ENCODE measurements at places on chromosomes 11 and 22.

- DNase-seq = no peak
These were observed 8.7 kb downstream of the CD3E start for GRCh38 chr11:118313242-118313641.

GRCh38 chr22:42399315-42400271, 32.6 kb downstream of the NFAM1 start:
- peak; percentile 99 for DNase-seq

- DNase-seq = no peak
These were observed 99.4 kb downstream of the PDE2A start for GRCh38 chr11:72574548-72575460.

DNA sequence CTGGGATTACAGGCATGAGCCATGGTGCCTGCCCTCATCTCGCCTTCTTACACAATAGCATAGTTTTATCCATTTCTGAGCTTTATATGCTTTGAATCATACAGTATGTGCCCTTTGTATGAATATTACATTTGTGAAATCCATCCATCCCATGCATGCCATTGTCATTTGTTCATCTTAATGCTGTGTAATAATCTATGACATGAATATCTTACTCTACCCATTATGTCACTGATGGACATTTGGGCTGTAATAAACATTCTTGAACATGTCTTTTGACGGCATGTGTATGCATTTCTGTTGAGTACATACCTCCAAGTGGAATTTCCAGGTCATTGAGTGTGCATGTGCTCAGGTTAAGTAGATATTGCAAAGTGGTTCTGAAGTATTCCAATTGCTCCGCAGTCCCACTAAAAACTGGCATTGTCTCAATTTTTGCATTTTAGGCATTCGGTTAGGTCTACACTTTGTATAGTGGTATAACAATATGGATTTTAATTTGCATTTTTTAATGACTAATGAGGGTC, 339.3 kb upstream of the SYN3 start:
- no peak for DNase-seq

DNA sequence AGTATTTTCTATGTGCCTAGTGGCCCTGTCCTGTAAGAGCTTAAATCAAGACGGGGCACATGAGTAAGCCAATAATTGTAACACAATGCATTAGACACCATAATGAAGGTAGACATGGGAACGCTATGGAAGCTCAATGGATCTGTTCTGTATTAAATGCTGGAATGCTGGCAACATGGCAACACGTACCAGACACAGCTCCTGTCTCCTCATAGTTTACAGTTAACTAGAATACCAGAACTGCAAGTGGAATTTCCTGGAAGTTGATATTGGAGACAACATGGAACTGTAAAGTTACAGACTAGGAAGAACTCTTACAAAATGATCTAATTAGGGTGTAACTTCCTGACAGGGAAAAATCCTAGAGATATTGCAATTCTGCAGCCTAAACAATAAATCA, 12.4 kb downstream of the P4HA3 start:
- DNase-seq = no peak

- peak; percentile 10 for DNase-seq
These were observed 13.3 kb downstream of the RSPH14 start for GRCh38 chr22:23128269-23129108.

DNA sequence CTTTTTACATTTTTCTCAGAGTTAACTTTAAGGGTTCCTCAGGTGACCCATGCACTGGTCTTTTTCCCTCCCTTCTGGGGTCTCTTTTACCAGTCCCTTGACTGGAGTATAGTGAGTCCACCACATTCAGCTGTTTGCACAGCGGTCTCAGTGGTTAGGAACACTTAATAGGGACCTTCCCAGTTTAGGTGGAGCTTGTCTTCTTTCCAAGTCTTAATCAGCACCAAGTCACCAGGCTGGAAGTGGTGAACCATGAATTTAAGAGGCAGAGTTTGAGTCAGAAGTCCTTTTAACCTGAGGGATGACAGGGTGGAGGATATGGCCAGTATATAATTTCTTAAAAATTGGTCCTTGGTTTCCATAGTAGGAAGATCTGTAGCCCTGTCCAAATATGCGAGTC, 349.7 kb upstream of the MPPED2 start:
- DNase-seq = no peak

GRCh38 chr22:47154621-47155081, 392.2 kb downstream of the TBC1D22A start:
- no peak for DNase-seq

- no peak for DNase-seq
These were observed 338.7 kb downstream of the BRD1 start for GRCh38 chr22:49488943-49489342.

GRCh38 chr11:84140386-84141169, 854.4 kb upstream of the CCDC90B start:
- no peak for DNase-seq

DNA sequence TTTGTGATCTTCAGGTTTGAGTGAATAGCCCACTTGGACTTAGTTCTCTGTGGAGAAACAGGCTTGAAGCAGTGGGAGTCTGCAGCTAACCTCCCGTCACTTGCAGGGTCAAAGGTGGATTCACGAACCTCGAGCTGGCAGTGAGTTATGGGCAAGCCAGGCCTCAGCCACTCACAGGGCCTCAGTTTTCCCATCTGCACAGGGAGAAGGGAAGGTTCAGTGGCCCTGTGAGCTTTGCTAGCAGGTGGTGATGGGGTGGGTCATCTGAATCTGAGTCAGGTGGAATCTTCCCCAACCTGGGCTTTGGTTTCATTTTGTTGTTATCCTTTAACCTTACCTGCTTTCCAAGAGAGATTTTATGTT, 86.6 kb upstream of the GRIK4 start:
- DNase-seq = no peak

DNA sequence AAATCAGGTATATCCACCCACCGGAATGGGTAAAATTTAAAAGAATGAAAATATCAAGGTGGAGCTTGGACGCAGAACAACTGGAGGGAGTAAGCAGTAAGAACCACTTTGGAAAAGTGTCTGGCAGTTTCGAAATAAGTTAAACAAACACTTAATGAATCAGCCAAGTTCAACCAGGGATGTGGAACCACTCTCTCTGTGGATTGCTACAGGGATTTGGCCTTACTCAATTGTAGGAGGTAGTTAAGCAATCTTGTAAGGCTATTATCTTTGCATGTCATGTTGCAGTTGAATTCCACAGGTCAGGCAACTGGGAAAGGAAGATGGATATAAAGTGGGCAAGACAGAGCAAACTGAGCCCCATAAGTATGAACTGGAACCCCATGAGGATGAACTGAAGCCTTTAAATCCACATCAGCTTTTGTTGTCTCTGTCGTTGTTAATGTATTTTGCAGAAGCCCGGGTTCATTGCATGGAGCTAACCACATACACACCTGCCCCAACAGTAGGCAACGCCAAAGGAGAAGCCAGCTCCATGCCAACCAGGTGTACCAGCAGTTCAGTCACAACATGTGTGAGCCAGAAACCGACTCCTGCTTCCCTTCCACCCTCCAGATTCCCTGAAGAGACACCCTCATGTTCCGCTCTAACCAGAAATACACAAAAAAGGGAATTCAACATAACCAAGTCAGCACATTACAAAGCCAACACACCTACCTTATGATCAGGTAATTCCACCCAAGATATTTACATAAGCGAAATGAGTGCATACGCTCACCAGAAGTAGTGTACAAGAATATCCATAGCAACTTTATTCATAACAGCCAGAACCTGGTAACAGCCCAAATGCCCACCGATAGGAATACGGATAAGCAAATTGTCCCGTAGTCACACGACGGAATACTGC, 8.0 kb upstream of the SLC43A3 start:
- DNase-seq = no peak

DNA sequence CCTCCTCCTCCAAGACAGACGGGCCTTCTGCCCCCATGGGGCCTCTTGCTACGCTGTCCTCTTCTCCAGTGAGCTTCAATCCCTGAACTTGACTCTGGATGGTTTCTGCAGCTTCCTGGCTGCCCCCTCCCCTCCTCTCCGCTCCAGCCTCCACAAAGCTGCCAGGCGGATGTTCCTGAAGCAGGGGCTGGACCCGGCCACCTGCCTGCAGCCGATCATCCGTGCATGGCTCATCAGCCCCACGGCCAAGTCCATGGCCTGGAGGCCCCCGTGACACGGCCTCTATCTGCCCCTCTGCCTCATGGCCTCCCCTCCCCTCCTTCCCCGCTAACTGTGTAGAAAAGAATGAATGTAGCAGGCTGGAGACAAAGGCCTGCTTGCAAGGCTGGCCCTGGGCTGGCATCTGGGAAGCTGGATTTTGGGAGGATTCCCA, 6.8 kb upstream of the SUN2 start:
- DNase-seq = no peak

DNA sequence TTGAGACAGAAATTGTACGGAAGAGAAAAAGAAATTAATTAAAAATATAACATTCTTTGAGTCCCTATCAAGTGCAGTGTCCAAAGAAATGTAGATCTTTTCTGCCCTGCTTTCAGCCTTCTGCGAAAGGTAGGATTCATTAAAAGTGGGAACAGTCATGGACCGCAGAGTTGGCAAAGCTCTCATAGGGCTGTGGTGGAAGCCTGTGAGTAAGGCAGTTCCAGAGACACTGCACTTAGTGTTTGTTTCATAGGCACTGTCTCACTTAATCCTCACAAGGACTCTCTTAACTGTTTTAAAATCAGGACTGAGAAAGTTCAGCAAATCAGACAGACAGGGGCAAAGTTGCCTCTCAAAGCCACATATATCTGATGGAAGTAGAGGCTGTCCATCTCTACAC, 5.5 kb downstream of the MRGPRX2 start:
- DNase-seq = no peak

DNA sequence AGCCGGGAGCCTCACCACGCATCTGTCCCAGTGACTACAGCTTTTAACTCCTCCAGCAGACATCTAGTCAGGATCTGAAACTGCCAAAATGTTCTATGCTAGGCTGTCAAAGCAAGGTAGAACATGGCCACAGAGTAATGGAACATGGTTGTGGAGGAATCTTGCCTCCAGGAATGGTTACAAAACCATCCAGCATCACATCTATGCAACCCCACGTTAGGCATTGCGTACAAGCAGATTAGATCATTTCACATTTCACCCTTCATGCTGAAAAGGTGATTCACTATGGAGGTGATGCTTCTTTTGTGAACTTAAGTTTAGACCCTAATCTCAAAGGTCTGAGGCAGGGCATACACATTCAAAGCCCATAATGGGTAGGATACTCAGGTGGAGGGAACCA, 103.0 kb downstream of the PARVA start:
- DNase-seq = no peak

DNA sequence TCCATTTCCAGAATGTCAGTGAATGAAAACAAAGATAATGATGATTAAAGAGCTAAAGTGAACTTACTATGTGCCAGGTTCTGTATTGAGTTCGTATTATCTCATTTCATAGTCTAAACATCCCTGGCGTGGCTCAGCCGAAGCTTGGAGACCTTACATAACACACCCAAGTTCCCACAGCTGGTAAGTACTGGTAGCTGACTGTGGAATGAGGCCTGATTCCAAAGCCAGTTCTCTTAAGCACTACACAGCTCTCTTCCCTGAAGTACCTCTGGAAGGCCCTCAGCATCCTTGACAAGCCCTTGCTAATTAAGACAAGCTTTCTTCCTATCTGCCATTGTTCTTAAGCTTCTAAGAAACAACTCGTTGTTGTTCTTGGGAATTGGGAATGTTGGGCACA, 28.6 kb upstream of the NCAM1 start:
- DNase-seq = no peak

DNA sequence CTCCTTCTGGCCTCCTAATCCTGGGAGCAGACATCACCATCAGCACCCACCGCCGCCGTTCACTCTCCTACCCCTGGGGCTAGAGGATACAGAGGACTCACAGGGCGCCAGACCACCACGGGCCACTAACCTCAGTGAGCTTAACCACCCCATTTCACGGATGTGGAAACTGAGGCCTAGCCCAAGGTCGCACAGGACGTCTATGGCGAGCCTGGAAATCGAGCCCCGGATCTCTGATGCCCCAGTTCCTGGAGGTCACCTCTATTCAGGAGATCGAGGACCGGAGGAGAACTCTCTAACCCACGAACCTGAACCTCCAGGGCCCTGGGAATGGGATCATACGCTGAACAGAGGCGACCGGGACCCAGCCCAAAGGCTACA, 349 bp downstream of the TIMM10 start:
- no peak for DNase-seq

DNA sequence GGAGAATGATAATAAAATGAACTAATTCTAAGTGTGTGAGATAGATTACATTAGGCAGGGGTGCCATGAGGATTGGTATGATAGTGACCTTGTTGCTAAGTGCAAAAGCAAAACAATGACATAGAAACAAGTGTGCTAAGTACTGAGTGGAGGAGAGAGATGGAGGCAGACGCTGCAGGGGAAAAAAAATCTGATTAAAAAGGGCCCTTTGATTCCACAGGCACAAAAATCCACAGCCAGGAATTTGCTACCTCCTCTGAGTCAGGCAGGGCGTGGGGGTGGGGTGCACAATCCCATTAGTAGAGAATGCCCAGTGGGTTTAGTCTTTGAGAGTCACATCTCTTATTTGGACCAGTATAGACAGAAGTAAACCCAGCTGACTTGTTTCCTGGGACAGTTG, at the start of gene CNTF:
Gene CNTF (plus strand): TSS at position 322 of the 400 bp plus-strand sequence. CDS start 88 bp downstream, outside the sequence.
- no peak for DNase-seq

DNA sequence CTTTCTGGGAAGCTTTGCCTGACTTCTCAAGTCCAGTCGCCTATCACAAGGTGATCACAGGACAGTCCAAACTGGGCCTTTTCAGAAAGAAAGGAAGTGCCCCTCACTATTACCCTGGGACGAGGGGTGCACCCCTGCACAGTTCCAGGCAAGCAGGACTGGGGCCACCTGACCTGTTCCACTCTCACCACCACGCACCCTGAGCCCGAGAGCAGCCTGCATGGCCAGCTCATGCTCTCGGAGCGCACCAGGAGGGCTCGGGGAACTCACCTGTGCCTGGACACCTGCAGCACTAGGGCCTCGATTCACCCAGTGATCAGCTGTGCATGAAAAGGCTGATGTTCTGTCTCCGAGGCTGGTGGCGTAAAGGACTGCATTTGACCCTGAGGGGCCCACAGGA, 12.8 kb upstream of the FGF4 start:
- no peak for DNase-seq

- peak; percentile 27 for DNase-seq
These were observed 517.4 kb downstream of the BUD13 start for GRCh38 chr11:116255321-116255953.

GRCh38 chr11:130945896-130946295, 29.6 kb upstream of the SNX19 start:
- DNase-seq = no peak

GRCh38 chr11:94920311-94920710, 53.0 kb downstream of the CWC15 start:
- no peak for DNase-seq

GRCh38 chr11:102573851-102574250, 43.3 kb upstream of the MMP7 start:
- peak; percentile 78 for DNase-seq

GRCh38 chr11:59943997-59944714, 5.9 kb downstream of the OOSP1 start:
- no peak for DNase-seq

- no peak for DNase-seq
These were observed 43.1 kb upstream of the MYH9 start for GRCh38 chr22:36430863-36431262.

All from DMS153 (cell line).